ENCODE measurements at places on chromosomes 12 and 14. TPM values are rescaled to one million over a fixed set of nuclear protein-coding genes. Genes with fewer than 3 reads are reported as not detected.

AGAP2 gene
- 2.9 TPM for polyA plus RNA-seq

HCAR1 gene
- 0.46 TPM for polyA plus RNA-seq

ANKS1B gene
- 2.4 TPM for polyA plus RNA-seq

BMP4 gene
- 40.0 TPM for polyA plus RNA-seq

LRTM2 gene
- 0.13 TPM for polyA plus RNA-seq

CABP1 gene
- polyA plus RNA-seq = 0.70 TPM

- peak overlapping the region; percentile 66 for H3K4me3 ChIP-seq
- peaks cover 57% of the 10 kb centered on the region for H3K4me1 ChIP-seq
- H3K27ac ChIP-seq = peak overlapping the region; percentile 98
- no peaks in the 10 kb centered on the region for H3K36me3 ChIP-seq
- DNase-seq = no peak
These were observed 589 bp upstream of the ZNF219 start for GRCh38 chr14:21098892-21099595.

DNA sequence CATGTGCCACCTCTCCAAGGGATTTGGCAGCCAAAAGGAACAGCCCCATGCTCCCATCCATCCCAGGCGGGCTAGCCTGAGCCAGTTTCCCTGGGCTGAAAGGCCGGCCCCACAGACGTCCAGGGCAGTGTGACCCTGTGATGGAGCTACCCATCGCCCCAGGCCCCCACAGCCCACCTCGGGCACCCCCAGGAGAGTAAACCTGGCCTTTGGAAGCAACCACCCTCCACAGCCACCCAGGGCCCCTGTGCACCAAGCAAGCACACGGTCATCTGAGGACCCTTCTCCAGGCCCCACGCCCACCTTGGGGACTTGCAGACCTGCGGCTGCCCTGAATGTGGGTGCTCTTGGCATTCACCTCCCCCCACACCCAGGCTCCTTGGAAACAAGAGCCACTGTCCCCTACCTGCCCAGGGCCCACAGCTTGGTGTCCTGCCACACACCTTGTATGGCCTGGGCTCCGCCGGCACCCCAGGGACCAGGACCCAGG, 8.4 kb downstream of the AHNAK2 start:
- H3K27ac ChIP-seq = no peak overlapping the region
- H3K4me3 ChIP-seq = no peak overlapping the region
- no peaks in the 10 kb centered on the region for H3K36me3 ChIP-seq
- peaks cover 22% of the 10 kb centered on the region for H3K27me3 ChIP-seq
- H3K4me1 ChIP-seq = peaks cover 43% of the 10 kb centered on the region
- DNase-seq = no peak

DNA sequence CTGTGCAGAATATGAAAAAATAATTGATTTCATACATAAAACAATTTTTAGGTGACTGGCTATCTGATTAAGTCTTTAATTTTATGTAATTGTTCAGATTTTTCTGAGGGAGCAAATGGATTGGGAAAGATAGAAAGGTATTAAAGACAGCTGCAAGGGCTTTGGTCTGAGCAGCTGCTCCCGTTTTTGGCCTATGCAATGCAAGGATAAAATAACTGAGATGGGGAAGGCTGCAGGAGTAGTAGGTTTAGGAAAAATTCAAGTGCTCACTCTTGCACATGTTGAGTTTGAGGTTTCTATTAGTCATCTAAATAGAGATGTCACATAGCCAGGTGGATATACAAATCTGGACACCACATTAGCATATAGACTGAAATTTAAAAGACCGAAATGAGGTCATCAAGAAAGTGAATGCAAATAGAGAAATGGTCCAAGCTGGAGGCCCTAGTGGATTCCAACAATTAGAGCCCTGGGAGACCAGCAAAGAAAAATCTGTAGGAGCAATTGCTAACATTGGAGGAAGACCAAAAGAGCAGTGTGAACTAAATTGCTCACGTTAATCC, 144.0 kb downstream of the PPFIA2 start:
- no peak for DNase-seq
- H3K4me3 ChIP-seq = no peak overlapping the region
- H3K27ac ChIP-seq = no peak overlapping the region

GRCh38 chr12:67816269-67816668, 167.7 kb downstream of the DYRK2 start:
- no peaks in the 10 kb centered on the region for H3K36me3 ChIP-seq
- H3K4me3 ChIP-seq = no peak overlapping the region
- no peak overlapping the region for H3K27ac ChIP-seq
- H3K27me3 ChIP-seq = no peaks in the 10 kb centered on the region
- H3K4me1 ChIP-seq = no peaks in the 10 kb centered on the region

DNA sequence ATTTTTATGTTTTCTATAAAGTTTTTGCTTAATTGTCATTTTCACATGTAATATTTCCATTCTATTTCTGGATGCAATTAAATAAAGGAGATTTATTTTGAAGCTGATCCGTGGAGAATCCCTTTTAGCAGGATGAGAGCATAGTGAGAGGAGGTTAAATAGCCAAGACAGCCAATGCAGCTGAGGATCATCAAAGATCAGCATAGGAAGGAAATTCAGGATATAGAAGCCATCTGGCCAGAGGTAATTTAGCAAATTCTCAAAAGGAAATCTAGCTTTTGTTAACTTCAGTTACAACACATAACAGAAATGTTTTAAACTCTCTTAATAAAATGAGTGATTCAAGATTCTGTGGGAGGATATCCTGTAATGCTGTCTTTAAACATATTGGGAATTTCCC, 122.8 kb upstream of the PDE3A start:
- H3K4me1 ChIP-seq = no peaks in the 10 kb centered on the region
- H3K27ac ChIP-seq = no peak overlapping the region
- no peak for DNase-seq
- H3K27me3 ChIP-seq = no peaks in the 10 kb centered on the region
- no peak overlapping the region for H3K4me3 ChIP-seq
- H3K36me3 ChIP-seq = no peaks in the 10 kb centered on the region

DNA sequence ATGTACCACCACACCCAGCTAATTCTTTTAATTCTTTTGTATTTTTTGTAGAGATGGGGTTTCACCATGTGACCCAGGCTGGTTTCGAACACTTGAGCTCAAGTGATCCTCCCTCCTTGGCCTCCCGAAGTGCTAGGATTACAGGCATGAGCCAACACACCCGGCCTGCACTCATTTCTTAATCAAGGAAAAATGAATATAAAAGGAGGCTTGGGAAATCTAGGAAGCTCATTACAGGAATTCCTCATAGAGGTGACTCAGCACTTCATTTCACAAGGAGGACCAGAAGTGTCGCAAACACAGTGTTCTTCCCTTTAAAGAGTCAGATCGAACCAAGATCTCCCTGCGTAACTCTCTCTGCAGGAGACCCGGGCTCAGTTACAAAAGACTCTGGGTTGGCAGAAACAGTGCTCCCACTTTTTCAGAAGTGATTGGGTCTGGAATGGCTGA, 30.3 kb downstream of the NFKBIA start:
- H3K4me3 ChIP-seq = no peak overlapping the region
- H3K27ac ChIP-seq = peak overlapping the region; percentile 76
- no peaks in the 10 kb centered on the region for H3K27me3 ChIP-seq
- H3K36me3 ChIP-seq = no peaks in the 10 kb centered on the region

DNA sequence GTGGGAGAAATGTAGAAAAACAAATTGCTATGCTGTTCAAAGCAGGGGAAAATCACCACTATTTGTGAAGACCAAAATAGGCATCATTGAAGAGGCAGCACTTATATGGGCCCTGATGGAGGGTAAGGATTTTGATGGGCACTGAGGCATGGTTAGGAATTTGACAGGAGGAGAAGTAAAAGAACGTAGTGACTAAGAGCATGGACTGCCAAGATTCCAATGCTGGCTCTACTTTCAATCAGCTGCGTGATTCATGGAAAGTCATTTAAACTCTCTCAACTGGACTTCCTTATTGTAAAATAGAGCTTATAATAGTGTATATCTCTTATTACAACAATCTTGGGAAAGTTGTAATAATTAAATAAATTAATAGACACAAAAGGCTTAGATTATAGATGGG, 267.7 kb upstream of the G2E3 start:
- peaks cover 13% of the 10 kb centered on the region for H3K4me1 ChIP-seq
- no peaks in the 10 kb centered on the region for H3K27me3 ChIP-seq
- no peak overlapping the region for H3K27ac ChIP-seq
- no peak for DNase-seq

DNA sequence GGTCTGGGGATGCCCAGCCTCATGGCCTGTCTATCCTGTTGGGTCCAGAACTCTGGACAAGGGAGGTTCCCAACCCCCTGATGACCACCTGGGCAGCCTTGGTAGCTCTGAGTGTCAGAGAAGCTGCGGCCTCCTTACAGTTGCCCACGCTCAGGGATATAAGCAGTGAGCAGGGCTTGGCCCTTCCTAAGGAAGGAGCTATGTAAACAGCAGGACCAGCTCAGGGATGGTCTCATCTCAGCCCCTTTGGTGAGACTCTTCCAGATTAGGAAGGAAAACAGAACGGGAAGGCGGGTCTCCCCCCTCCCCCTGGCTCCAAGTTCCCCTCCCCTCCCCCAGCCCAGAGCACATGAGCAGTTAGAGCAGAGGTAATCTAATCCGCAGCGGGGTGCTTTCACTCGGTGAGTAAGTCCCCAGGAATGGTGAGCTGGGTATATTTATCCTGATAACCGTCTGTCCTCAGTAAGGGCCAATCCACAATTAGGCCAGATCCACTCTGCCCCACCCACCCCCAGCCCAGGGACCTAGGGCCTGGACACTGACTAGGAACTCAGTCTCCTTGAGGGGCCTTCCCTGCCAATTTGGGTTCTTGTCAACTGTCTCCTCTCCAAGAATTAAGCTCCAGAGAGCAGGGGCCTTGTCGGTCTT, 29.5 kb upstream of the RPLP0 start:
- peak overlapping the region; percentile 95 for H3K27ac ChIP-seq
- no peaks in the 10 kb centered on the region for H3K27me3 ChIP-seq
- peaks cover 6% of the 10 kb centered on the region for H3K36me3 ChIP-seq
- DNase-seq = peak; percentile 80
- H3K4me1 ChIP-seq = peaks cover 96% of the 10 kb centered on the region
- peak overlapping the region; percentile 0 for H3K4me3 ChIP-seq

DNA sequence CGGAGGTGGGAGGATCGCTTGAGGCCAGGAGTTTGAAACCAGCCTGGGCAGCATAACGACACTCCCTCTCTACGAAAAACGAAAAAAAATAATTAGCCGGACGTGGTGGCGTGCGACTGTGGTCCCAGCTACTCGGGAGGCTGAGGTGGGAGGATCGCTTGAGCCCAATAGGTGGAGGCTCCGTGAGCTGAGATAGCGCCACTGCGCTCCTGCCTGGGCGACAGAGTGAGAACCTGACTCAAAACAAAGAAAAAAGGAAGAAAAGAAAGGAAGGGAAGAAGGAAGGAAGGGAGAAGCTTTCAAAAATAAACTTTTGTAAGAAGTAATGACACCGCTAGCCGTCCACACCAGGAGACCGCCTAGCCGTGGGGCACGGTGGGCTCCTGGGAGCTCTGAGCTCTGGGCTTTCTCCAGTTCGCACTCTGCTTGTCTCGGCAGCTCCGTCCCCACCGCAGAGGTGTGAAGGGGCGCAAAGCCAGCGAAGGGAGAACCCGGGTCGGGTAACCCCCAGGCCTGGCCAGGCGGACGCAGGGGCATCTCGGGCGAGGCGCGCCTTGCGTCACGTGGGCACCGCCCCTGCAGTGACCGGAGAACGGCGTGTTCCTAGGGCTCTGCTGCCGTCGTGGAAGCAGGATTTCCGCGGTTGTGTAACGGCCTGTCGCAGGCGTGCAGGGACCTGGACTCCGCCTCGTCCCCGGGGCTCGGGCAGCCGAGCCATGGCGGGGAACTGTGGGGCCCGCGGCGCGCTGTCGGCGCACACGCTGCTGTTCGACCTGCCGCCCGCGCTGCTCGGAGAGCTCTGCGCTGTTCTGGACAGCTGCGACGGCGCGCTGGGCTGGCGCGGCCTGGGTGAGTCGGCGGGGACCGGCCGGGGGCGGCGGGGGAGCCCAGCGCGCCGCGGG, at the start of gene IRAK3:
Gene IRAK3, plus strand, starts transcription at position 631 of the 902 bp plus-strand sequence. Its CDS starts 86 bp downstream, at position 717.
- DNase-seq = peak; percentile 35
- peaks cover 5% of the 10 kb centered on the region for H3K4me1 ChIP-seq
- peaks cover 32% of the 10 kb centered on the region for H3K27me3 ChIP-seq
- no peaks in the 10 kb centered on the region for H3K36me3 ChIP-seq
- H3K27ac ChIP-seq = no peak within 1 kb of the TSS
- H3K4me3 ChIP-seq = peak within 1 kb of the TSS; percentile 48

DNA sequence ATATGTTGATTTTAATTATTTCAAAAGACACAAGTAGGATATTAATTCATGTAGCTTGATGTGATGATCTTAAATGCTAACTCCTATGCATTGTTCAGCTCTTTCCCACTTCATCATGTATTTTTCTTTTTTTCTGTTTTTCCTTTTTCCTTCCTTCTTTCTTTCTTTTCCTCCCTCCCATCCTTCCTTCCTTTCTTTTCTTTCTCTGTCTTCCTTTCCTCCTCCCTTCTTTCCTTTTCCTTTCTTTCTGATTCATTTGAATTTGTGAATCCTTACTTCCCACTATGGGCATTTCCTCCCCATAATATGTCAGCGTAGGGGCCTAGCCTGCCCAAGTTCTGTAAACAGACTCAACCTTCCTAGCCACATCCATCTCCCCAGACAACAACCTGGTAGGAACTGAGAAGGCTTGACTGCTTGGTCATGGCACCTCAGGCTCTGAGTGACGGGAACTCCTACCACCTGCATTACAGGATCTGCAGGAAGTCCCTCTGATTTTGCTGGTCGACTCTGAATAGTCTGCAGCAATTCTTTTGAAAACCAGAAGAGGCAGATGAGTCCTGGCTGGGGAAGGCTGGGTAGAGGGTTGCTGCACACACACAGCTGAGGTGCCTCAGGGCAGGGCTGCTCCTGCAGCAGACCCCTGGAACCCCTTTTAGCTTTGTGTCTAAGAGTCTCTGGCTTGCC, 33.4 kb upstream of the BHLHE41 start:
- H3K27ac ChIP-seq = no peak overlapping the region
- no peaks in the 10 kb centered on the region for H3K27me3 ChIP-seq
- no peaks in the 10 kb centered on the region for H3K36me3 ChIP-seq
- H3K4me1 ChIP-seq = peaks cover 4% of the 10 kb centered on the region
- H3K4me3 ChIP-seq = no peak overlapping the region

- H3K27me3 ChIP-seq = no peaks in the 10 kb centered on the region
- peaks cover 20% of the 10 kb centered on the region for H3K4me1 ChIP-seq
- peak overlapping the region; percentile 65 for H3K27ac ChIP-seq
- H3K36me3 ChIP-seq = no peaks in the 10 kb centered on the region
- peak; percentile 17 for DNase-seq
These were observed 75.1 kb downstream of the ETNK1 start for GRCh38 chr12:22700106-22700505.

DNA sequence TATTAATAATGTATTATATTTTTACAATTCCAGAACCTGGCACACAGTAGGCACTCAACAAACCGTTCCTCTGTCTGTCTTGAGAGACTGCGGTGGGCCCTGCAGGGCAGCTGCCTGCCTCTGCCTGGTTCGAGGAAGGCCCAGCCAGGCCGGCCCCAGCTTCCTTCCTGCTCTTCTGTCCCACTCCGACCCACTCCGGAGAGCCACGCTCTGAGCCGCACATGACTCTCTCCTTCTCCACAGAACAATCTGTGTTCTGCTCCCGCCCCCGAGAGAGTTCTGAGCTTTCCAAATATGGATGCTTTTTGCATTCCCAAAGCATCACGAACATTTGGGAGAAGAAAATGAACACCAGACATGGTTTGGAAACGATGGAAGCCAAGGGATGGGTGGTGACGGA, 57.3 kb downstream of the TTC7B start:
- peak overlapping the region; percentile 73 for H3K4me3 ChIP-seq
- no peaks in the 10 kb centered on the region for H3K27me3 ChIP-seq
- no peak for DNase-seq
- peak overlapping the region; percentile 73 for H3K27ac ChIP-seq
- peaks cover 12% of the 10 kb centered on the region for H3K4me1 ChIP-seq
- H3K36me3 ChIP-seq = no peaks in the 10 kb centered on the region
